Kidney (tissue), 22 donors: ENCODE measurements at places on chromosomes 4 and X. TPM values are rescaled to one million over a fixed set of nuclear protein-coding genes. Genes with fewer than 3 reads are reported as not detected.
A peak's percentile ranks its signal among the peaks of the same experiment; 100 is the strongest.

NAP1L3 gene
- 3.8 TPM for total RNA-seq

DNA sequence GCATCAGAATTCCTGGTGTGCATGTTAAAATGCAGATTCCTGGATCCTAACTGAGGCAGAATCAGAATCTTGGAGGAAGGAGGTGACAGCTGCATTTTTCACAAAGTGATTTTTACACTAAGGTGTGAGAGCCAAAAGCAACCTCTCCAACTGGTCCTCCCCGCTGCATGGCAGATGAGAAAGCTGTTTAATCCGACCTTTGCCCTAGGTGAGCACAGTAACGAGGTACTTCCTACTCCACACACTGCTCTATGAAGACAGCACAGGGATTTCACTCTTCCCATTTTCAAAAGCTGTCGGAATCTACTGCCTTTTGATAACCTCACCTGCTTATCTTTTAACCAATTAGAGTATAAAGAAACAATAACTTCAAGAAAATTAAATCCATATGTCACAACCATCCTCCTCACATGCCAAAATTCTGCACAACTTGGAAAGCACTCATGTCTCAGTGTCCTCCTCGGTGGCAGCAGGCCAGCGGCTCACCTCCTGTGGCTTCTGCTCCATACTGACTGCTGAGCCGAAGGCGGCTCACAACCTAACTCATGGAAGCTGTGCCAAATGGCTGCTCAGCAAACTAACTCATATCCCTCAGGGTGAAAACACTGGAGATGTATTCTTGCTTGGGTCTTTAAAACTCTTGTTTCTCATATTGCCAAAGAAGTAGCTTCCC lies 3.6 kb downstream of the CASP6 start:
- H3K4me3 ChIP-seq = no peak overlapping the region
- H3K27me3 ChIP-seq = no peaks in the 10 kb centered on the region
- peaks cover 3% of the 10 kb centered on the region for H3K36me3 ChIP-seq
- DNase-seq = no peak
- H3K27ac ChIP-seq = no peak overlapping the region

FGFR3 gene
- 25.5 TPM for total RNA-seq

DNA sequence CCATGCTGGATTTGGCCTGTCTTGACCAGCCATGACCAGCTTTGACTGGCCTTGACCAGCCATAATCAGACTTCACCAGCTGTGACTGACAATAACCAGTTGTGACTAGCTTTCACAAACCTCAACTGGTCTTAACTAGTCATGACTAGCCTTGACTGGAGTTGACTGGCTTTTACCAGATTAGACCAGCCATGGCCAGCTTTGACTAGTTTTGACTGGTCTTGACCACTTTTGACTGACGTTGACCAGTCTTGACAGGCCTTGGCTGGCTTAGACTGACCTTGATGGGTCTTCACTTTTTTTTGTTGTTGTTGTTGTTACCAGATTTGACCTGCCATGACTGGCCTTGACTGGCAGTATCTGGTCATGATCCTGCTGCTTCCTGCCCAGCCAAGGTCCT lies 67.4 kb downstream of the RLIM start:
- no peak for DNase-seq
- no peaks in the 10 kb centered on the region for H3K36me3 ChIP-seq
- no peaks in the 10 kb centered on the region for H3K4me1 ChIP-seq

GRCh38 chrX:9207142-9207541 lies 173.2 kb upstream of the FAM9B start:
- H3K27ac ChIP-seq = no peak overlapping the region
- H3K27me3 ChIP-seq = no peaks in the 10 kb centered on the region
- no peaks in the 10 kb centered on the region for H3K4me1 ChIP-seq
- no peak for DNase-seq
- no peaks in the 10 kb centered on the region for H3K36me3 ChIP-seq
- H3K4me3 ChIP-seq = no peak overlapping the region

SYN1 gene
- 0.85 TPM for total RNA-seq

DNA sequence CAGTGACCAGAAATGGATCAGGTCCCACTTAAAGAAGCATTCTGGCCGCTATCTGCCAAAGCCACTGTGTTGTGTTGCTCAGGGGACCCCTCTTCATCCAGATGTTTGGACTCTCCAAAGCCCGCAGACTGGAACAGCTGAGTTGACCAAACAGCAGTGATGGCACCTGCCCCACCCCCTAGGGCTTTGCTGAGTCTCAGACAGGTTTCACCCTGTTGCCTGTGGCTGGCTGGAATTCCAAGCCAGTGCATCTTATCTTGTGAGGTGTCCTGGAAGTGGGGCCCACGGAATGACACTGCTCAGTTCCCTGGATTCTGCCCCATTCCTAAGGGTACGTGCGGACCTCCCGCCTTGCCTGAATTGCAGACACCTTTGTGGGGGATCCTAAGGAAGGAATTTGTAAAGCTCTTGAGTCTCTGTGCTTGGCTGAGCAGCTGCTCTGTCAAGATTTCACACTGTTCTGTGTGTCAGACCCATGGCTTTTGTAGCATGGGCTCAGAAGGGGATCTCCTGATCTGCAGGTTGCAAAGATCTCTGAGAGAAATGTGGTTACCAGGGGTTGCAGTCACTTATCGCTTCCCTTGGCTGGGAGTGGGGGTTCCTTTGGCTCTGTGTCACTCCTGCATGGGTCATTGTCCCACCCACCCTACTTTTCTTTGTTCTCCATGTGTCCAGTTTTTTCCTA lies 1707.9 kb upstream of the PCDH10 start:
- DNase-seq = no peak
- H3K27me3 ChIP-seq = no peaks in the 10 kb centered on the region
- no peaks in the 10 kb centered on the region for H3K4me1 ChIP-seq
- no peaks in the 10 kb centered on the region for H3K36me3 ChIP-seq
- H3K4me3 ChIP-seq = no peak overlapping the region

DNA sequence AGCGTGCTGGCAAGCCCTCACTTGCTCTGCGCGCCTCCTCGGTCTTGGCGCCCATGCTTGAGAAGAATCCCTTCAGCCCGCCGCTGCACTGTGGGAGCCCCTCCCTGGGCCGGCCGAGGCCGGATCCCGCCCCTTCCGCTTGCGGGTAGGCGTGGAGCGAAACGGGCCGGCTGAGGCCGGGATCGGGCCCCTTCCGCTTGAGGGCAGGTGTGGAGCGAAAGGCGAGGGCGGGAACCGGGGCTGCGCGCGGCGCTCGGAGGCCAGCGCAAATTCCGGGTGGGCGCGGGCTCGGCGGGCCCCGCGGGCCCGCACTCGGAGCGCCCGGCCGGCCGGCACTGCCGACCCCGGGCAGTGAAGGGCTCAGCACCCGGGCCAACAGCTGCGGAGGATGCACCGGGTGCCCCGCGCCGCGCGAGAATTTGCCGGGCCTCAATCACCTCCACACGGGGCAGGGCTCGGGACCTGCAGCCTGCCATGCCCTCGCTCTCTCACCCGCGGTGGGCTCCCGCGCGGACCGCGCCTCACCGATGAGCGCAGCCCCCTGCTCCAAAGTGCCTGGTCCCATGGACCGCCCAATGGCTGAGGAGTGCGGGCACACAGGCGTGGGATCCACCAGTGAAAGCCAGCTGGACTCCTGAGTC lies 58.1 kb upstream of the GBA3 start:
- H3K36me3 ChIP-seq = no peaks in the 10 kb centered on the region
- DNase-seq = no peak
- H3K4me3 ChIP-seq = no peak overlapping the region
- H3K4me1 ChIP-seq = no peaks in the 10 kb centered on the region
- no peaks in the 10 kb centered on the region for H3K27me3 ChIP-seq

CPXCR1 gene
- total RNA-seq = not detected

FHIP1A gene
- total RNA-seq = 16.5 TPM

- H3K4me1 ChIP-seq = peaks cover 7% of the 10 kb centered on the region
- no peak overlapping the region for H3K27ac ChIP-seq
- H3K36me3 ChIP-seq = no peaks in the 10 kb centered on the region
- H3K4me3 ChIP-seq = no peak overlapping the region
Measured at GRCh38 chr4:78568640-78569305, 17.2 kb downstream of the ANXA3 start.

DNA sequence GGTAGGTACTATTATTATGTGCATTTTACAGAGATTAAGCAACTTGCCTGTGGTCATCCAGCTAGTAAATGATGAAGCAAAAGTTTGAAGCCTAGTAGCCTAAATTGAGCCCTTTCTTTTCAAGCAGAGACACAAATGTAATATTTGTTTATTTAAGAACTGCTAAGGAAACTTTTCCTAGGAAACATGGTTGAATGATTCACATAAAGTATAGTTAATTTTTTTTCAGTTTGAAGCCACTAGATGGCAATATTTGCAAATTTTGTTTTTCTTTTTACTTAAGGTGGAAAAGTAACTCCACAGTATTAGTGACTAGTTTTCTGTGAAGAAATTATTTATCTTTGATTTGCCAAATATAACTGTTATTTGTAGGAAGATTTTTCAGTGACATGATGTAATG lies 52.8 kb upstream of the ANKRD17 start:
- no peaks in the 10 kb centered on the region for H3K36me3 ChIP-seq
- DNase-seq = no peak
- no peaks in the 10 kb centered on the region for H3K27me3 ChIP-seq
- no peak overlapping the region for H3K4me3 ChIP-seq
- no peak overlapping the region for H3K27ac ChIP-seq

DNA sequence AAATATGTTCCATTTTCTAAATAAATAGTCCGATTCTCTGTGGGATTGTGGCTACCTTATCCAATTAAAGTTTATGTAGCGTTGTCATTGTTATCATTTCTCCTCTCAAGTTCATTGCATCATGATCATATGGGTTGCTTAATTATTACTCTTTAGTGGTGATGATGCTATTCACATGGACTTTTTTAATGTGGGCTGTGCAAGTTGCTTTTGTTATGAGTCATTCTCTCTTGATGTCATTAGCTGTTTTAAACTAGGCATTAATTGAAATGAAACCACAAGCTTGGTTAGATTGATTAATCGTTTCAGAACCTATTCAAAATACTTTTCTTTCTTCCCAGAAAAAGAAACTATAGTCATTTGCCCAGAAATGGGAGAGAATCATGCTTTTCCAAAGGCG lies 38.2 kb downstream of the NHS start:
- no peaks in the 10 kb centered on the region for H3K36me3 ChIP-seq
- H3K27ac ChIP-seq = peak overlapping the region; percentile 45
- peaks cover 4% of the 10 kb centered on the region for H3K27me3 ChIP-seq
- peaks cover 11% of the 10 kb centered on the region for H3K4me1 ChIP-seq
- no peak for DNase-seq

DNA sequence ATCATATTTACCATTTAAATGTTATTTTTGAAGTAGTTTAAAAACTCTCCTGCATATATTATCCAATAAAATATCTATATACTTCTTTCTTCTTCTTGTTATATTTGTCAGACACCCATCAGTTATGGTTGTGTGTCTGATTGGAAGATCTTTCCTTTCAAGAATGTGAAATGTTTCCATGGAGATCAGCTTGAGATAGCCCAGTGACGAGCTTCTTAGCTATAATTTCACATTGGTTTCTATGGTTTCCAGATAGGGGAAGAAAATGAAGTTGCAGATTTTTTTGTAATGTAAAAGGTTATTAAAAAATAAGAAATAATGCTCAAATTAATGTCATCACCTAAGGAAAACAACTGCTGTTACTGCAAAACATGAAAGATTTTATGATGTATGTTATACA lies 189.0 kb downstream of the COX7B2 start:
- DNase-seq = no peak
- no peaks in the 10 kb centered on the region for H3K27me3 ChIP-seq
- H3K27ac ChIP-seq = no peak overlapping the region
- no peak overlapping the region for H3K4me3 ChIP-seq
